Type B pancreatic cell (in vitro differentiated cells): ENCODE measurements at places on chromosomes 13 and 19.

DNA sequence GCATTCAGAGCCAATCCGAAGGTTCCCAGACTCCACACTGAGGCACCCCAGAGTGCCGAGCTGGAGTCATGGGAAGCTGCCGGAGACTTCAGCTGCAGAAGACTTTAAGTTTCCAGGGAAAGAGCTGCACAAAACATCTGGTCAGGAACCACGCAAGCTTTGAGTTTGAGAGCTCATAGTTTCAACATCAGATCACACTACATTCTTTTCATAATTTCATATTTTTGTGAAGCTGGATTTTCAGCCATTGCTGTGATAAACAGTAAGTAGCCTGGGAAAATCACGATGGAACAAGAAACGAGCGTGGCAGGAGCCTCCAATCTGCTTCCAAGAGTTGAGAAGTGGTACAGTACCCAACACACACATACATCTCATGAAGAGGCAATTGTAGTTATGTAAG lies 25.5 kb upstream of the ATP12A start:
- peaks cover 7% of the 10 kb centered on the region for H3K4me1 ChIP-seq
- H3K27me3 ChIP-seq, result no peaks in the 10 kb centered on the region

GRCh38 chr13:113916330-113916815 lies 52.5 kb upstream of the GAS6 start:
- no peak overlapping the region for H3K4me3 ChIP-seq
- H3K27me3 ChIP-seq, result peaks cover 30% of the 10 kb centered on the region
- H3K4me1 ChIP-seq, result no peaks in the 10 kb centered on the region
- no peak for DNase-seq

DNA sequence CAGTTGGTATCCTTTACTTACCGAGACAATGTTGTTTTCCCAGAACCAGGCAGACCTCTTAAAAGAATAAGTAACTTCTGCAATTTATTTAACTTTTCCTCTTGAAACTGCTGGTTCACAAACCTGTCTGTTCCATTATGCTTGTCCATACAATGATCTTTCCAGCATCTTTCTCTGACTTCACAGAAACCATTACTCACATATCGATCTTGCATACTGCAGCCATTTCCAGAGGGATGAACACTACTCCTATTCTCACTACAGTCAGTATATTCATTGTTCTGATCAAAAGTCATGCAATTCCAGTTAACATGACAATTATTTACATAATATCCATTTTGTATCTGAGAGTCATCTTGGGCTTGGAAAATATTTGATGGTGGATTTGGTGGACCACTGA lies 2.8 kb downstream of the N4BP2L2 start:
- H3K27ac ChIP-seq, result no peak overlapping the region
- H3K36me3 ChIP-seq, result peaks cover 49% of the 10 kb centered on the region
- H3K27me3 ChIP-seq, result no peaks in the 10 kb centered on the region
- peaks cover 30% of the 10 kb centered on the region for H3K4me1 ChIP-seq

- peaks cover 21% of the 10 kb centered on the region for H3K4me1 ChIP-seq
These were observed 3.9 kb upstream of the PCDH17 start for GRCh38 chr13:57627663-57628062.

- H3K4me3 ChIP-seq, result peak overlapping the region; percentile 39
- DNase-seq, result no peak
- H3K27ac ChIP-seq, result peak overlapping the region; percentile 95
- H3K36me3 ChIP-seq, result no peaks in the 10 kb centered on the region
- peaks cover 18% of the 10 kb centered on the region for H3K4me1 ChIP-seq
These were observed 3.6 kb downstream of the SERTAD1 start for GRCh38 chr19:40421993-40422747.
